ENCODE measurements at places on chromosomes 6 and 20.

- no peak for DNase-seq
Measured at GRCh38 chr20:15139522-15139921, 802.1 kb upstream of the FLRT3 start.

GRCh38 chr20:48898210-48898609, 23.3 kb upstream of the ARFGEF2 start:
- peak; percentile 42 for DNase-seq

- DNase-seq, result no peak
Measured at GRCh38 chr6:54315656-54316055, 7.4 kb downstream of the TINAG start.

- peak; percentile 52 for DNase-seq
Measured at GRCh38 chr6:13194852-13195251, 133.5 kb downstream of the TBC1D7 start.

DNA sequence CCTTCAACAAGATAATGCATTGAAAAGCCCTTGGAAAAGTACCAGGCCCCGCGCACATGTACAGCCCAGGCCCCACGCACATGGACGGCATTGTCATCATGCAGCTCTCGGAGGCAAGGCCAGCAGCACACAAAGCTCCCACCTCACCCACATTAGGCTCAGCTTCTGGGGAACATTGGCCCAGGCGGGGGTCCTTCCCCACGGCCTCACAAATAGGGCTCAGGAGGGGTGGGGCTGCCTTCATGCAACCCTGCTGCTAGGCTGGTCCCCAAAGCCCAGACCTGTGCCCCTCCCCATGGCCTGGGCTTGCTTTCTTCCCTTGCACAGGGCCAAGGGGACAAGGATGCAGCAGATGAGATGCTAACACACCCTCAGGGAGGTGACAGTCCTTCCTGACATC, 26.7 kb downstream of the NPEPL1 start:
- no peak for DNase-seq

DNA sequence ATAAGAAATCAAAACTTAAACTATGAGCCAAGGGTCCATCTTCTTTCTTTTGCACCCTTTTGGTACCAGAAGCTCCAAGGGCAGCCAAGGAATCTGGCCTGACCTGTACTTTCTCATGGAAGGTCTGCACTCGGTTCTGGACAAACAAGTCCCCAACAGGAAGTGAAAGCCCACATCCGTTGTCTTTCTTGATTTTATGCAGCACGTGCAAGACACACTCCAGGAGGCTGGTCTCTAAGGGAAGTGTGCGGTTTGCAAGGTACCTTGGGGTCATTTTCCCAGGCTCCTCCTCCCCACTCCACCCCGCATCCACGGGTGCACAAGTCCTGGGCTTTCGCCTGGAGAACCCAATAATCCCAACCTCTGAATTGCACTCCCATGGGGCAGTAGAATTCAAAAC, 101.9 kb downstream of the NFATC2 start:
- DNase-seq, result peak; percentile 45

DNA sequence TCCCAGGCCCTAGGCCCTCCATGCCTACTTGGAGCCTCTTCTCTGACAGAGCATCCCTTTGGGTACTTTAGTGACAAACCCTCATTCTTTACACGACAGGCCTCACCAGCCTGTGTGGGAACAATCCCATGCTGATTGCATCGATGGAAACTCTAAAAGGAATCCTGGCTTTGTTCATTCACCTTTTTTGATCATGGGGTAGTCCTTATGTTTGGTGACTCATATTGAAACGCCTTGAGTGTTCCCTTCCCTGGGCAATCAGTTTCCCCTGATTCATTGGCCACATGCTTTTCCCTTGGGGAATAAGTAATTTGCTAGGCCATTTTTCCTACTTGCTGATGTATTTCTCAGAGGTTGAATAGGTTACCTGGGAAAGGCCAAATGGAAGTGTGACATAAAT, 14.7 kb upstream of the TNFAIP3 start:
- DNase-seq, result no peak

DNA sequence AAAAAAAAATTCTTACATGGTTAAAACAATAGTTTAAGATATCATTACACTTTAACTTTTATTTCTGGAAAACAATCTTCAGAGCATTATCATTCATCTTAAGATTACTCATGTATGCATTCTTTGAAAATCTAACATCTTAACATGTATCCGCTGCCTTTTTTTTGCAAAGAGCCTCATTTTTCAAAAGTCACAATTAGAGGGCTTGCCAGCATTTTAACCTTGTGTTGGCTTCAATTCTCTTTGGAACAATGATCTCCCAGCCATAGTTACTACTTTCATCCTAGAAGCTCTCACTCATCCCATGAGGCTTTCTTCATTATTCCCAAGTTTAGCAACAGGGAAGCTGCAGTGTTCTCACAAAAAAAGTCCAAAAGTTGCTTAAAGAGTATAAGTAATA, 330.8 kb downstream of the BCKDHB start:
- no peak for DNase-seq

DNA sequence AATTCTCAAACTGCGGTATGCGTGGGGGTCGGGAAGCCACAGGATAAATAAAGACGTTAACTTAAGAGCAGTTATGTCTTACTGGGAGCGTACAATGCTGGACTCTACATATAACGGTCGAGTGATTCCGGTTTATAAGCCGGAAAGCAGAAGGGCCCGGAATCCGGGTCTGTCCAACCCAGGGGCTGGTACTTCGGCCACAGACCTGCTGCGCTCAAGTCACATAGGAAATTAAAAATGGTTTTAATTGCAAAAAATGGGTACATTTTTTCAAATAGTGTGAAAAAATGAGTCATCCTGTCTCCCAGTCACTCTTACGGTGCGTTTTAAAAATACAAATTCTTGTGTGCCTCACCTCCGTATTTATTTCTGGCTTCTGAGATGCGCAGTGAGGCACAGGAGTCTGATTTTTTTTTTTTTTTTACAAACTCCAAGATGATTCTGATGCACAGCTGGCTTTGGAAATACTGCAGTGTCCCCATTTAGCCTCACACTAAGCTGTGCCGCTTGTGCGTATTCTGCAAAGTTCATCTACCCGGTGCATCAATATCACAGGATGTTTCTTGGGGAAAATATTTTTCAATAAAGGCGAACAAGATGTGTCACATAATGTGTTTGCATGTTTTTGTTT, 1.0 kb downstream of the PCIF1 start:
- DNase-seq, result no peak

DNA sequence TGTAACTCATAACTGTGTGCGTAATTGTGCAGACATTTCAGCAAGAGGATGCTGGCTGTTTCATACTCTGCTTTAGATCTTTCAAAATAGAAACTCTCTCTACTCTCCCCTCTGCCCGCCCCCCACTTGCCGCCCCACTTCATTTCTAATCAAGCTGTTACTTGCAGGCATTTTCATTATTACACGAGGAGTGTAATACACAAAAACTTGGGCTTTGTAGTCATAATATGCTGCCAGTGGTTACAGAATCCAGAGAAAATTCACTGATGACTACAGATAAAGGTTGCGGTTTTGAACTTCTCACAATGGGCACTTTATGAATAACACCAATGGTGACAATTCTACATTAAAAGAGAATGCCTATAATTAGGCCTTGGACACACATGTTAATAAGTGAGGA, 194.0 kb upstream of the POU3F2 start:
- DNase-seq, result no peak

- DNase-seq, result no peak
Measured at GRCh38 chr20:62685781-62686555, 22.7 kb upstream of the NTSR1 start.

DNA sequence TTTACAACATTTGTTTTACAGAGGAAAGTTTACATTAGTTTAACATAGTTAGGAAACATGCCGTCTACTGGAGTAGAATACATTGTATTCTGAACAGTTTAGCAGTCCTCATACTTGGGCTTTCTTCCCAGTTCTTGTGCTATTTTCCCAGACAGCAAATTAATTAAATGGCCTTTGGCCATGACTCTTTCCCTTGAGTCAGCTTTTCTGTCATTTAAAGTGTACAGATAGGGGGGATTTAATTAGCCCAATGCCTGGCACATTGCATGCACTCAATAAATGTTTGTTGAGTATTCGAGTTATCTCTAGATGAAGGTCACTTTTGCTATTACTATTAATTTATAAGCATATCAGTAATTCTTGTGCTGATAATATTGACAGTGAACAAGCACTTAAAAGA, 1.6 kb downstream of the TMEM244 start:
- no peak for DNase-seq

DNA sequence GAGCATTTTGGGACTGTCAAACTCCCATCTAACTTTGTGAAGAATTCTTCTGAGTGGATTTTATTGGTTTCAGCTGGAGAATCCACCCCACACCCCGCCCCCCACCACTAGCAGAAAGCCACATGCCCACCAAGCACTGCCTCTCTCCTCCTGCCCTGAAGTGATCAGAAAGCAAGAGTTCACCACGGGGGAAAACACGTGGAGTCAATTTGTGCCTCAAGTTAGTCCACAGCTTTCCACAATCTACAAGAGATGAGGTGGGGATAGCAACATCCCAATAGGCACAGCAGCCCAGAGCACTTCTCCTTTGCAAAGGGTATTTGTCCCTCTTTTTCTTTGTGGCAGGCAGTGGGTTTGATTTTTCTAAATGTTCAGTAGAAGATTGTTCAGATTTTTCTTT, 177.3 kb upstream of the NT5E start:
- DNase-seq, result no peak

- no peak for DNase-seq
Measured at GRCh38 chr20:7257692-7258466, 490.4 kb downstream of the BMP2 start.

- peak; percentile 18 for DNase-seq
Measured at GRCh38 chr6:35213824-35214756, at the start of gene SCUBE3. TSS of gene SCUBE3 (plus strand) at chr6:35213956. CDS start at chr6:35214419, 463 bp downstream.

DNA sequence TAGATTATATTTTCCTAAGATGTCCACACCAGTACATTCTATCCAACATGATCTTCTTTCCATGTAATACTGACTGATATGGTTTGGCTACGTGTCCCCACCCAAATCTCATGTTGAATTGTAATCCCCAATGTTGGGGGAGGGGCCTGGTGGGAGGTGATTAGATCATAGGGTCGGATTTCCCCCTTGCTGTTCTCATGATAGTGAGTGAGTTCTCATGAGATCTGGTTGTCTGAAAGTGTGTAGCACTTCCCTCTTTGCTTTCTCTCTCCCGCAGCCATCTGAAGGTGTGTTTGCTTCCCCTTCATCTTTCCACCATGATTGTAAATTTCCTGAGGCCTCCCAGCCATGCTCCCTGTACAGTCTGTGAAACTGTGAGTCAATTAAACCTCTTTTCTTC, 12.2 kb upstream of the HBS1L start:
- DNase-seq, result no peak

GRCh38 chr6:25107218-25107617, 171.5 kb upstream of the RIPOR2 start:
- DNase-seq, result no peak

DNA sequence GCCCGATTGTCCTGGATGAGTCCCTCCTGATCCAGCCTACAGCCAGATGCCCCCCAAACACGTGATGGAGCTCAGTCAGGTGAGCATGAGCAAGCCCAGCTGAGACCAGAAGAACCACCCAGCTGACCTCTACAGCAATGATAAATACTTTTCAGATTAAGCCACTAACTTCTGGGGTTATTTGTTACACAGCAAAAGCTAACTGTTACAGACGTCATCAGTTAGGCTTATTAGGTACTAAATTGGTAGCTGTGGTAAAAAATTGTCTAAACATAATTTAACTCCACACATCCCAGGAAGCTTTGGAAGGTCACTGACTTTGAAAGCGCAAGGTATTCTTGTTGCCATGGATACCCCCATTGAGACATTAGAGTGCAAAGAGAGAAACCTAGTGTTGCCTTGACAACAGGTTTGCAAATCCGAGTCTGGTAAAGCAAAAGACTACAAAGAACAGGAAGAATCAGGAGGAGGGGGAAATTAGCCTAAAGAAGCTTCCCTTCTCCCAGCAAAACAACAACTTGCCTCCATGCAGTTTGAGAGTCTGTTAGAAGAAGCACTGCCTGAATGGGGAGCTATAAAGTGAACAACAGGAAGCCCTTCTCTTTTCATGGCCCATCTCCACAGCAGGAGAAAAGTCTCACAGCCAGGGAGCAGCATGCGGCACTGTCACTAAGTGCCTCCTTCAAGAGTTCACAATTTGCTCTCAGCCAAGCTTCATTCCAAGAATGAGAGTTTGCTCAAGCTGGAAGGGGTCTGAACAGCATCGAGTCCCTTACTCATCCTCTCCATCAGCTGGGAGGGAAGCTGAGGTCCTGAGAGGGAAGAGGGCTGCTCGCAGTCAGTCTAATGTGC, 41.7 kb upstream of the ZNF831 start:
- no peak for DNase-seq

DNA sequence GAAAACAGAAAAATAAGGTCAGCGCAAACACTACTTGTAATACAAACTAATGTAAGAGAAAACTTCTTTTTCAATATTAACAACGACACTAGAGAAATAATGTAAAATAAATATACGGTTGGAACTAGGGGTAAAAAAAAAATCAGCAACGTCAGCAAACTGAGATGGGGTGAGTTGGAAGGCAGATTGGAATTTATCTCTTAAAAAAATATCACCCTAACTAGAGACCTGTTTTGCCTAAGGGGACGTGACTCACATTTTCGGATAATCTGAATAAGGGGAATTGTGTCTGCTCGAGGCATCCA, 705 bp upstream of the UTRN start:
- no peak for DNase-seq

DNA sequence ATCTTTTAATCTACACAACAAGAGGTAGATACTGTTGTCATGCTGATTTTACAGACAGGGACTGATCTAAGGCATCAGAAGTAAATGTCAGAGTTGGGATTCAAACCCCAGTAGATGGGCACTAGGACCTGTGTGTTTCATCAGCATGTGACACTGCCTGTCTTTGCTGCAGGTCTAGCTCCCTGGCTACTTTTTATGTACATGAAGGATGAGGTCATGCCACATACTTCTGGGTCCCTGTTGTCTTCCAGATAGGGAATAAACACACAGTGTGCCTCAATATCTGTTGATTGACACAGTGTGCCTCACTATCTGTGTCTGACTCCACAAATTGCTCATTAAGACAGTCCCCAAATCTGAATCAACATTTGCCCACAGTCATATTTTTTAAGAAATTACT, 106.9 kb downstream of the TFAP2B start:
- no peak for DNase-seq

GRCh38 chr6:66897576-66897975, 1190.5 kb upstream of the EYS start:
- peak; percentile 11 for DNase-seq

DNA sequence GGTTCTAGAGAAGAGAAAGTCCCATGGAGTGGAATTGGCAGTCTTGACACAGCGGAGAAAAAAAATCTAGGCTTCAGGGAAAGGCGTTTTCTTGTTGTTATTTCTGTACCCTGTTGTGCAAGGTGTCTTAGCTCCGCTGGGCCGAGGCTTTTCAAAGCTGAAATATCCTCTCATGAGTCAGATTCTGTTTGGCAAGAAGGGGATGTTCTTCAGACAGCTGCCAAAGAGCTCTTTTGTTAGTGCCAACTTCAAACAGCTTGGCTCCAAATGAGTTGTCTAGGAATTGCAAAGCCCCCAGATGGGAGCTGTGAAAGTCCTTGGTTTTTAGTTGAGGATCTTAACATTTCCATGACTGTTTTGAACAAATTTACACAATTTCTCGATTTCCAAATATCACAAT, 45.6 kb downstream of the LRRN4 start:
- peak; percentile 65 for DNase-seq

GRCh38 chr20:59645761-59646171, 41.4 kb downstream of the PHACTR3 start:
- DNase-seq, result no peak

Data from A172 (cell line).